ENCODE measurements at places on chromosomes 7 and 10. TPM values are rescaled to one million over a fixed set of nuclear protein-coding genes. Genes with fewer than 3 reads are reported as not detected.

SEMA3E gene
- polyA plus RNA-seq, result 2.4 TPM

AIFM2 gene
- polyA plus RNA-seq, result 6.9 TPM

CPA2 gene
- 0.34 TPM for polyA plus RNA-seq

- no peak for DNase-seq
These were observed 4.8 kb downstream of the ELN start for GRCh38 chr7:74032624-74033371.

- DNase-seq, result no peak
These were observed 52.6 kb downstream of the ITGB1 start for GRCh38 chr10:32905466-32905865.

DNA sequence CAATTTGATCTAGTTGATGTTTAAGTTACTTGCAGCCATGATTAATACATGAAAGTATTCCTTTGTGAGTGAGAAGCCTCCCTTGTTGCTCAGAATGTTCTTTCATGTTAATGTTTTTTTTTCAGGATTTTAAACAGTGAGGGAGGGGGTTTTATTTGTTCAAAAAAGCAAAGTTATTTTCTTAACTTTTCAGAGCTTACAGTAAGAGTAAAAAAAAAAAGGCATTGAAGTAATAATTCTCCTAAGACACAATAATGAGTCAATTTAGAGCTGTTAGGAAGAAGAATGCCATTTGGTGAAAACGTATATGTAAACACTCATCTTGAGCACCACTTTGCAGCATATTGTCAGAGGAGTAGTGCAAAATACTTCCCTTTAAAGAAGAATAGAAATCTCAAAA is 105.8 kb downstream of the SEMA3A start:
- DNase-seq, result no peak

DNA sequence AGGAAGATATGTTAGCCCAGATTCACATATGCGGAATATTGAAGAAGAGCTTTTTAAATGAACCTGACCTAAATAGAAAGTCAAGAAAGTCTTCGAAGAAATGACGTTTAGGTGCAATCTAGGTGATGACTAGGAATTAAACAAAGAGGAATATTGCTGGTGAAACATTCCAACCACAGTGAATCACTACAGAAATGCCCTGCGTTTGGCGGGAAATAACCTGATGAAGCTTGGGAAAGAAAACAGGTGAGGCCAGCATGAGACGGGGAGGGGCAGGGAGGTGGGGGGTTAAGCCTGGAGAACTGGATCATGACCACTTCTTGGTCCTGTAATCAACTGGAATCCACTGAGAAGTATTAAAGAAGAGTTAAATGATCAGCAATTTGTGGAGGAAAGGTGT is 299.4 kb upstream of the VSTM2A start:
- no peak for DNase-seq

- no peak for DNase-seq
These were observed 124.7 kb downstream of the LRRC18 start for GRCh38 chr10:48814933-48815332.

Measured in left renal pelvis (tissue), 4 donors.